ENCODE measurements at places on chromosomes 2 and 18.

DNA sequence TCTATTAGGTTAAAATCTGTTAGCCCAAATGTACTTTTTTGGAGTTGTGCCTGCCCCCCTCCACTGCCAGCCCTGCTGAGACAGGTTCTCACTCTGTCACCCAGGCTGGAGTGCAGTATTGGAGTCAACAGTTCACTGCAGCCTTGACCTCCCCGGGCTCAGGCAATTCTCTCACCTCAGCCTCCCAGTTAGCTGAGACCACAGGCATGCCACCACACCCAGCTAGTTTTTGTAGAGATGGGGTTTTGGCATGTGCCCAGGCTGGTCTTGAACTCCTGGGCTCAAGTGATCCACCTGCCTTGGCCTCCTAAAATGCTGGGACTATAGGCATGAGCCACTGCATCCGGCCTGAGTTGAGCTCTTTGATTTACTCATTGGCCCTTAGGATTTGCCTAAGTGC lies 110.7 kb downstream of the ICA1L start:
- no peak for DNase-seq

DNA sequence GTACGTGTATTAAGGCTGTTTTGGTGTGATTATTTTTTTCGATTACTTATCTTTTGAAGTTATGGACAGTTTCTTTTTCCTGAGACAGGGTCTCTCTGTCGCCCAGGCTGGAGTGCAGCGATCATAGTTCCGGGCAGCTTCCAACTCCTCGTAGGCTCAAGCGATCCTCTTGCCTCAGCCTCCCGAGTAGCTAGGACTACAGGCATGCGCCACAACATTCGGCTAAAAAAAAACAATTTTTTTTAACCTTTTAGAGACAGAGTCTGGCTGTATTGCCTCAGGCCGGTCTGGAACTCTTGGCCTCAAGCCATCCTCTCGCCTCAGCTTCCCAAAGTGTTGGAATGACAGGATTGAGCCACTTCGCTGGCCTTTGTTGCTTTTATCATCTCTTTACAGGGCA lies 945 bp downstream of the HAT1 start:
- DNase-seq, result no peak

- DNase-seq, result peak; percentile 57
These were observed 26.5 kb upstream of the KCNS3 start for GRCh38 chr2:17851731-17852585.

DNA sequence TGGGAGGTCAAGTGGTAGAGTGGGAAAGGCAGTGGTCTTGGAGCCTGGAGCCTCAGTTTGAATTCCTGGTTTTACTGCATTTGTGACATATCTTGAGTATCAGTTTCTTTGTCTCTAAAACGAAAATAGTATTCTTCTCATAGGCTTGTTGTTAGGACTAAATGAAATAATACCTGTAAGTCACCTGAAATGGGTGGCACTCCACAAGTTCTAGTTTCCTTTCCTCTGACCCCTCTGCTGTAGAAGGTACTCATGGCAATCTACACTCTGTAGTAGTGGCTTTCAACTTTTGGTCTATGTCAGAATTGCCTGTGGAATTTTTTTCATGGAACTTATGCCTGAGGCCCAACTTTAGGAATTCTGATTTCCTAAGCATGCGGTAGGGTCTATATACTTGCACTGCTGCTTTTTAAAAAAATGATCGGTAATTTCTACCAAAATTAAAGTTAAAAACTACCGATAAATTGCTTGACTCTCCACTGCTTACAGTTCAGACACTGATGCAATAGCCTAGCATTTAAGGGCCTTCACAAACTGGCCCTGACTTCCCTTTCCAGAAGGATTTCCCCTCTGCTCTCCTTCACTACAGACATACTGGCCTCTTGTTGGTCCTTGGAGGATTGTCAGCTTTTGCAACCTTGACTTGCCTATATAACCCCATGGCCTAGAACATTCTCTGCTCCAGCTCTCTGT lies 47.2 kb downstream of the PLEK start:
- DNase-seq, result no peak

- DNase-seq, result no peak
These were observed 604.2 kb downstream of the XIRP2 start for GRCh38 chr2:167492486-167492885.

GRCh38 chr2:187438455-187438854 lies 9.6 kb downstream of the CALCRL start:
- DNase-seq, result no peak

DNA sequence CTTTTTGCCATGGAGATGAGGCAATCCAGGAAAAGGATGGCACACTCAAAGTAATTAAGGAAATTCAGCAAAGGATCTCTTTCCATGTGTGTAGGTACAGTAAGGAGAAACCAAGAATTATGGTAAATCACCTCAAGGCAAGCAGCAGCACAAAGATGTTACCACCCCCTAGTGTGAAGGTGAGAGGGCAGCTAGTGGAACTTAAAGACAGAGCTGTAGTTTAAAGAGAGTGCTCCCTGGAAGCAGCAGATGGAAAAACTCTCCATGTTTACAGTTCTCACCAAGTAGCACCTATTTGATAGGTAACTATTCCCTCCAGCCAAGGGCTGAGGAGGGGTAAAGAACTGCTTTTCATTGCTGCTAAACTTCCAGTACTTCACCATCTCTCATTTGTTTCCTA lies 860.4 kb upstream of the CRIM1 start:
- no peak for DNase-seq

DNA sequence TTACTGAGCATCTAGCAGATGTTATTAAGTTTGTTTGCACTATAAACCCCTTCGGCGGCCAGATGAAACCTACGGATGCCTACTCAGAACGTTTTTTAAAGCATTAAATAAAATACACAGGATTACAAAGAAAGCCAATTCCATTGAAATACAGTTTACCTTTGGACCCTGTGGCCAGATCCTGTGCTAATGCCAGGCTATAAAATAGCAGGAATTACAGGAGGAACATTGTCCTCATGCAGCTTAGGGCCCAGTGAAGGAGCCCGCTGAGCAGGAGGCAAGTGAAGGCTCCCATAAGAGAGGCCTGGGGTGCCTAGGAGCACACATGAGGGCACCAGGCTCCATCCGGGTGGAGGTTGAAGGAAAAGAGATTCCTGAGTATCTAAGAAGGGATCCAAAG lies 310.4 kb downstream of the MTX2 start:
- DNase-seq, result no peak

- DNase-seq, result no peak
These were observed 104.7 kb downstream of the MYT1L start for GRCh38 chr2:2226326-2226725.

- peak; percentile 40 for DNase-seq
These were observed 43.8 kb downstream of the ARL6IP6 start for GRCh38 chr2:152762202-152762601.

GRCh38 chr2:96954011-96954846 lies 32.2 kb downstream of the FAM178B start:
- DNase-seq, result no peak

GRCh38 chr2:44802777-44803424 lies 138.6 kb upstream of the SIX3 start:
- DNase-seq, result no peak

DNA sequence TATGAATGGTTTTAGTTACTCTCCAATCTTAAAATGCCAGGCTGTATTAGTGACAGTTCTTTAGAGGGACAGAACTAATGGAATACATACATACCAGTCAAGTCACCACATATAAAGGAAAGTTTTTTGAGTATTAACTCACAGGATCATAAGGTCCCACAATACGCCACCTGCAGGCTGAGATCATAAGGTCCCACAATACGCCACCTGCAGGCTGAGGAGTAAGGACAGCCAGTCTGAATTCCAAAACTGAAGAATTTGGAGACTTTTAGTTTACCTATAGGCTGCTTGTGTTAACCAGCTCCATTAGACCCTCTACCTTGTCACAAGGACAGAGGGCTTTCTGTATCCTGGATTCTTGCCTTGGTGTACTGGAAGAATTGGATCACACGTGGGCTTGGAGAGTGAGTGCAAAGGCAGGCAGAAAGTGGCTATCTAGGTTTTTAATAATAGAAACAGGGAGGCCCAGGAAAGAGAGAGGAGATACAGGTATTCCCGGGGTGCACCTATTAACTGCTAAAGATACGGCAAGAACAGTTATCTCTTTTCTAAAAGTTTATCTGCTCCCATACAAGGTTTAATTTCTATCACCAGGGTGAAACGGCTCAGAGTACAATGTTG lies 234.9 kb upstream of the CYRIA start:
- no peak for DNase-seq

DNA sequence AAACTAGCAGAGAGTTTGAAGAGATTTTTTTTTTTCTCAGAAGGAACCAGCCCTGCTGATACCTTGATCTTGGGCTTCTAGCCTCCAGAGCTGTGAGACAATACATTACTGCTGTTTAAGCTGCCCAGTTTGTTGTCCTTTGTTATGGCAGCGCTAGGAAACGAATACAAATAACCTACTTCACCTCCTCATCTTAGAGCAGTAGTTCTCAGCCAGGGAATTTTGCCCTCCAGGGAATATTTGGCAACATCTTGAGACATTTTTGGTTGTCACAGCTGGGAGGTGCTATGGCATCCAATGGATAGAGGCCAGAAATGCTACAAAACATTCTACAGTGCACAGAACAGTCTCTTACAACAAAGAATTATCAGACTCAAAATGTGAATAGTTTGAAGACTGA lies 43.9 kb upstream of the BCL11A start:
- no peak for DNase-seq

GRCh38 chr2:173998386-173998785 lies 33.2 kb upstream of the SP3 start:
- no peak for DNase-seq

DNA sequence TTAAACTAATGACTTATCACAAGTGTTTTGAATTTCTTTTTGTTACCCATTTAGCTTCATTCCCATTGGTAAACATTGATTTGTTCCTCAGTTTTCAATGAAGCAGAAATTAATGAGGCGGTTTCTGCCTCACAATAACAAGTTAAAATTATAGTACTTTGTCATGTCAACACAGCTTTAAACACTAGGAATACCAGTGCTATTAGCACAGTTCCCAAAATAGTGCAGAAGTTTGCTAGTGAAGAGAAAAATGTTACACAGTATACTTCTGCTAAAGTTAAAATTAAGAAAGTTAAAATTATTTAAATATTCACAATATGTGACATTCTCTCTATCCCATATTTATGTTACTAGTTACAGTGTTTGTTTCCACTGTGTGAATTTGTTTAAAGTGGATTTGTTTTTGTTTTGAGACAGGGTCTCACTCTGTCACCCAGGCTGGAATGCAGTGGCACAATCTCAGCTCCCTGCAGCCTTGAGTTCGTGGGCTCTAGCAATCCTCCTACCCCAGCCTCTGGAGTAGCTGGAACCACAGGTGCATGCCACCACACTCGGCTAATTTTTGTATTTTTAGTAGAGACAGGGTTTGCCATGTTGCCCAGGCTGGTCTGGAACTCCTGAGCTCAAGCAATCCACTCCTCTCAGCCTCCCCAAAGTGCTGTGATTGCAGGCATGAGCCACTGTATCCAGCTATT lies 3.8 kb upstream of the CHN1 start:
- no peak for DNase-seq

GRCh38 chr2:45134014-45134413 lies 124.8 kb upstream of the SIX2 start:
- DNase-seq, result no peak

DNA sequence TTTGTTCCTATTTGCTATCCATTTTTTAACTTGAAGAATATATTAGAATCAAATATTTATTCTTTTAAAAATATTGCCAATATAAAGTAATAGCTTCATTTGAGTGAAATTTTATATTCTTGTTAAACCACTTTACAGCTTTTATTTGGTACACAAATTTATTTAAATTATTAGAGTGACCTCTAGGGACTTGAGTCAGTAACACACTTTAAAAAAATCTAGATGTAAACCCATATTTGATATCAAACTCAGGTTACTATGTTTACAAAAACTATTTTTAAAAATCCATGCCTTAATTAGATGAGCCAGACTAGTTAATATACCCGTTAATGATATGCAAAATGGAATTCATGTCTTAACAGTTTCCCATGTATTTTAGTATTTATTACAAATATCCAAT lies 134.6 kb downstream of the MAP4K4 start:
- no peak for DNase-seq

DNA sequence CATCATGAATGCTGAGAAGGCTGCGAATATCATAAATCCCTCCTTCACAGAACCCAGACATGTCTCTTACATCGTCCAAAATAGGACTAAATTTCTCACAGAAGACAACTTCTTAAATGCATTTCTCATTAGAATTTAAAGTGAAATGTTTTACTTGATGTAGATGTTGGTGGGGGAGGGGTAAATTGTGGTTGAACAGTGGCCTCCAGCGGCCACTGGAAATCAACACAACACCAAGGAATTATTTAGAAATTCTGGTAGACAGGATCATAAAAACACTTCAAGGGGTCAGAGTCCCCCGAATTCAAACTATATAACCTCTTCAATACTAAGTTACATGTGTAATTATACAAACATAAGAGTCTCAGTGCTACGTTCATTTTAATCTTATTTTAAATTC lies 135.9 kb downstream of the ABCA12 start:
- no peak for DNase-seq

GRCh38 chr2:128362889-128363228 lies 44.2 kb upstream of the HS6ST1 start:
- DNase-seq, result peak; percentile 92

DNA sequence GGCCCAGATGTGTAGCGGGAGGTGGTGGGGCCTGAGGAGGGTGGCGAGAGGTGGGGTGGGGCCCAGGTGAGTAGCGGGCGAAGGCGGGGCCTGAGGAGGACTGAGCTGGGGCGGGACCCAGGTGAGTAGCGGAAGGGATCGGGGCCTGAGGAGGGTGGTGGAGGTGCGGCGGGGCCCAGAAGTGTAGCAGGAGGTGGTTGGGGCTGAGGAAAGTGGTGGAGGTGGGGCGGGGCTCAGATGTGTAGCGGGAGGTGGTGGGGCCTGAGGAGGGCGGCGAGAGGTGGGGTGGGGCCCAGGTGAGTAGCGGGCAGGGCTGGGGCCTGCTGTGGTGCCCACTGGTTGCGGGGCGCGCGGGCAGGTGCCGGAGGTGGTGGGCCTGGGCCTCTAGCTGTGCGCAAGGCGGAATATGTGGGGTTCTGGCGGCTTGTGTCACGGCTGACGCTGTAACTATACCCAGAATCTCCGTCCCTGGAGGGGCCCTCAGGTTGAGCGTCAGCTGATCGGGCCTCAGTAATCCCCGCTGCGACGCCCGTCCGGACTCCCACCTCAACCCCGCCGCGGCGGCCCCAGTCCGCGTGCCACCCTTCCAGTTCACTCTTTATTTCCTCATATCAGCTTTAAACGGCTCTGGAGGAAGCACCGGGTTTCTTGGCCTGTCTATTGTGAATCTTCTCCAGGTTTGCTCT lies 866 bp upstream of the SF3B6 start:
- DNase-seq, result no peak

- DNase-seq, result no peak
These were observed 17.2 kb downstream of the MFSD6 start for GRCh38 chr2:190425221-190425866.

DNA sequence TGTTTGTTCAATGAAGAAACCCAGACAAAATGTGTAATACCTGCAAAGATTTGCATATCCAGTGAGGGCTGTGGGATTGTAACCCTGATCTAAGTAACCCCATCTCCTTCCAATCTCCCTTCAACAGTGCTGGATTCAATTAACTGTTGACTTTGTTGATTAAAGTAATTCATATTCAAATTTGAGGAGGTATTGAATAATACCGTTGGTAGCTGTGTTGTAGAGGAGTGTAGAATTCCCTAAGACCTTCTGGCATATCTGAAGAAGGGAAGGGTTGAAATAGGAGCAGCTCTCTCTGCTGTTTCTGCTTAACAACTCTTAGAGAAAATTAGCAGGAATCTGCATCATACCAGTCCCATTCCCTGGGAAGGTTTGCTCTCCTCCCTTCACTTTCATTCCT lies 28.2 kb downstream of the MAIP1 start:
- DNase-seq, result no peak

GRCh38 chr2:137942037-137942832 lies 22.0 kb upstream of the HNMT start:
- DNase-seq, result no peak

GRCh38 chr18:79988451-79989194 lies at the start of gene TXNL4A:
Gene TXNL4A, minus strand, starts transcription at chr18:79988563. Its CDS starts 171 bp downstream, at chr18:79988392.
- DNase-seq, result peak; percentile 64

All from fibroblast of skin of left quadriceps (primary cell).